D721Med (cell line): ENCODE measurements at places on chromosomes 2 and 18.

- DNase-seq = no peak
Measured at GRCh38 chr18:63232826-63233225, 86.7 kb downstream of the BCL2 start.

GRCh38 chr2:237307474-237307873, 106.5 kb downstream of the COL6A3 start:
- DNase-seq = no peak

DNA sequence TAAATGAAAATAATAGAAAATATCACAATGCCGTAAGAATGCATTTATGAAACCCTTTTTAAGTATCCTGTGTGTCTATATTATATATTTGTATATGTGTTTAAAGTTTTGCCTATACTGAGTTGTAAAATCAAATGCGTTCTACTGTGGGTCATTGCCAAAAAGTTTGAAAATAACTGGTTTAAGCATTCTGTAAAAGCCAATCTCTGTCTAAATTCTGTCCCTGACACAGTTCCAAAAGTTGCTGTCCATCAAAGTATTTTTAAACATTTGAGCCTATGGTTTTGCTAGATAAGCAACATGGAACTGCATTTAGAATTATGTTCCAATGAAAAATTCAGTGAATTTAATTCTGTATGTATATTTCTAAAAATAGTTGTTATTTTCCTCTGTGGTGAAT, 1360.4 kb upstream of the CRIM1 start:
- no peak for DNase-seq

GRCh38 chr2:220478305-220479058, 851.1 kb downstream of the SLC4A3 start:
- no peak for DNase-seq

DNA sequence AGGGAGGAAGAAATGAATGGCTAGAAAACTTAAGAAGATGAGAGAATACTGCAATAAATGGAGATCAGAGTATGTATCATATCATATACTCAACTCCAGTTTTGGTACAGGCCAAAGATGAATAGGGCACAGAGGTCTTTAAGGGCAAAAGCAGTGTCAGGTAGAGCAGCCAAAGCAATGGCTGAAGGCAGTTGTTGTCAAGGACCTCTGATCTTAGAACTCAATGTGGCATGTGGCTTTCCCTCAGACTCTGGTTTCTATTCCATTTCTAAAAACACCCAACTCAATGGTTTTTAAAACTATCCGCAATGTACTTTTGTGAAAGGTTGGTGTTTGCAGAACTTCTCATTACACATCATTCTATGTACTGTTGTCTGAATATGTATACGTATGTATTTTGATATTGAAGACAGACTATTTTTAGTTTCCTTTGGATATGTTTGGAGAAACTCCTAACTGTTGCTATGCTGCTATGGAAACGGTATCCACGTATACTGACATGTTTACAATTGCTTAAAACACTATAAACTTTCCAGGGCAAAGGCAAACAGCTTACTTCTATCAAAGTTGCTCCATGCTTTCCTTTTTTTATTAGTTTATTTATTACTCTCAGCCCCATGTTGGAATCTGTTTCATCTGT, 58.1 kb upstream of the PELI1 start:
- DNase-seq = no peak

GRCh38 chr18:37524498-37525261, 40.9 kb downstream of the CELF4 start:
- DNase-seq = no peak

DNA sequence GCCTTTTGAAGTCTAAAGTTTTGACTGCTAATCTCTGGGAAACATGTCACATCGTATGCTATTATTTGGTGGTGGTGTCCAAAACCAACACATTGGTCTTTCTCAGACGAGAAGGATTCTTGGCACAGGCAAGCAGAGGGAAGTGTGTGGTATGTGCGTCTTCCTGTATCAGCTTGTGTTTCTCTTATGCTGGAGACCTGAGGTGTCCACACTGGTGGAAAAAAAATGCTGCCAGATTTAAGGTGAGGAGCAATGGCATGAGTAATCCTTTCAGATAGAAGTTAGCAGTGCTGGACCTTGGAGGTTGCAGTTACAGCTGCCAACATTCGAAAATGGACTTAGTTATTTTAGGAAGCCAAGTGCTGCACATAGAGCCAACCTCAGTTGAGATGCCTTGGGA, 11.7 kb upstream of the FHL2 start:
- DNase-seq = no peak

- no peak for DNase-seq
Measured at GRCh38 chr2:9739531-9739964, 103.7 kb upstream of the TAF1B start.

DNA sequence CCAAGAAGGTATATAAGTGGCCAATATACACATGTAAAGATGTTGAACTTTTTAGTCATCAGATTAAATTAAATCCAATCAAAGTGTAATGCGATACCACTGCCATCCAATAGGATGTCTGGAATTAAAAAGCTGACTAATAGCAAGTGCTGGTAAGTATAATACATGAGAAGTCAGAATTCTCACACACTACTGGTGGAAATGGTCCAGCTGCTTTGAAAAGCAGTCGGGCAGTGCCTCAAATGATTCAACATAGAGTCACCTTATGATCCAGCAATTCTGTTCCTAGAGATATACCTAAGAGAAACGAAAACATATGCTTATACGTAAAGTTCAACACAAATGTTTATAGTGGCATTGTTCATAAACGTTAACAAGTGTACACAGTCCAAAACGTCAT, 124.1 kb upstream of the MYT1L start:
- DNase-seq = no peak
